ENCODE measurements at places on chromosomes 7 and 10.

GRCh38 chr10:7874864-7875263 lies 56.6 kb downstream of the TAF3 start:
- no peak for DNase-seq

GRCh38 chr7:143233816-143234532 lies 12.1 kb downstream of the TAS2R40 start:
- no peak for DNase-seq

DNA sequence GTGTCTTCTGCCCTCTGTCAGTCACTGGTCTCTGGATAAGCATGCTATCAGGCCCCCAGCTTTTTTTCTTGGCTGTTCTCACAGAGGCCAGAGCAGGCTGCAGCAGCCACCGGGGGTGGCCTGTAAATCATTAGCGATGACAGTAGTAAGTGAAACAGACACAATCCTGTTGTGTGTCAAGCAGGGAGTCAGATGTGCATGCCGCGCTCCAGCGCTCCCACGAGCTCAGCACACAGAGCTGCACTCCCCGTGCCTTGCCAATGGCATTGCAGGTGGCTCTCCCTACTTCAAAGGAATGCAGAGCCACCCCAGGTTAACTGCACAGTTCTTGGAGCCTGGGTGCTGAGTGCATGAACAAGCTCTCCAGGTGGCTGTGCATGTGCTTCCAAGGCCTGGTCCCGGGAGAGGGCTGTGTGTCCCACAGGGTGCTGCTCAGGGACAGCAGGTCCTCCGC lies 226.1 kb downstream of the GLRX3 start:
- DNase-seq = no peak

- no peak for DNase-seq
These were observed 61.0 kb upstream of the MKRN1 start for GRCh38 chr7:140540136-140540777.

GRCh38 chr10:125216309-125216708 lies 55.9 kb upstream of the CTBP2 start:
- no peak for DNase-seq

GRCh38 chr10:120479506-120479905 lies 22.5 kb downstream of the PLPP4 start:
- no peak for DNase-seq

- DNase-seq = no peak
These were observed 187.1 kb downstream of the NPSR1 start for GRCh38 chr7:34844936-34845665.

DNA sequence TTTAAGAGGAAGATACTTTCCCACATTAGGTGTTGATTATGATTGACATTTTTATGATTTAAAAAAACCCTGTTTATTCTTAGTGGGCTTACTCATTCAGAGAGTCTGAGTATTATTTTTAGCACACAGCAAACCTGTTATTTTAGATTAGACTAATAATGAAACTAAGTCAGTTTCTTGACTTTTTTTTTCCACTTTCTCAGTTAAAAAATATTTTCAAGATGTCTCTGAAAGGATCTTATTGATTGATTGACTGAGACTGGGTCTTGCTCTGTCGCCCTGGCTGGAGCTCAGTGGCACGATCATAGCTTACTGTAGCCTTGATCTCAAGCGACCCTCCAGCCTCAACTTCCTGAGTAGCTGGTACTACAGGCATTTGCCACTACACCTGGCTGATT lies 20.4 kb upstream of the INPP5F start:
- DNase-seq = no peak

DNA sequence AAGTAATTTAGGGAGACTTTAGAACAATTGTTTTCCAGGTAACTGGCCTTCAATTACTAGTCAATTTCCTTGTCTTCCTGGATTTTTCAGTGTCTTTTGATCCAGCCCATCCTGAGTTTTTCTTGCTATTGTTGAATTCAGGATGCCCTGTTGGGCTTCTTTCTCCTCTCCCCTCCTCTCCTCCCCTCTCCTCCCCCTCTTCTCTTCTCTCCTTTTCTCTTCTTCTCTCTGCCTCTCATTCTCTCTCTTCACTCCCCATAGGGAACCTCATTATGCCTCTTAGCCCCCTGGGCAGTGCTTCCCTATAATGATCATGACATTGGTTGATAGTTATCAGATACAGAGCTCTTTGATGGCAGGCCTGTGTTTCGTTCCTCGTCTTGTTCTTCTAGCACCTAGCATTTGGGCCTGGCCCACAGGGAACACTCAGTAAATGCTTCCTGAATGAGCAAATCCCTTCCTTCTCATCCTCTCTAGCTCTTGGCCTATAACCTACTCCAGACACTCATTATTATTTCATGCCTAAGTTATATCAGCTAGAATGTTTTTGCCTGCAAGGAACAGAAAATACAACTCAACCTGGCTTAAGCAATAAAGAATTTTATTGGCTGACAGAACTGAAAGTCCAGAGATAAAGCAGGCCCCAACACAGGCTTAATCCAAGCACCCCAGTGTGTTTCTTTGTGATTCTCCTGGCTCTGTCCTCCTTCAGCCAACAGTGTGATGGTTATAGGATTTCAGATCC lies 56.8 kb downstream of the CACNB2 start:
- no peak for DNase-seq

DNA sequence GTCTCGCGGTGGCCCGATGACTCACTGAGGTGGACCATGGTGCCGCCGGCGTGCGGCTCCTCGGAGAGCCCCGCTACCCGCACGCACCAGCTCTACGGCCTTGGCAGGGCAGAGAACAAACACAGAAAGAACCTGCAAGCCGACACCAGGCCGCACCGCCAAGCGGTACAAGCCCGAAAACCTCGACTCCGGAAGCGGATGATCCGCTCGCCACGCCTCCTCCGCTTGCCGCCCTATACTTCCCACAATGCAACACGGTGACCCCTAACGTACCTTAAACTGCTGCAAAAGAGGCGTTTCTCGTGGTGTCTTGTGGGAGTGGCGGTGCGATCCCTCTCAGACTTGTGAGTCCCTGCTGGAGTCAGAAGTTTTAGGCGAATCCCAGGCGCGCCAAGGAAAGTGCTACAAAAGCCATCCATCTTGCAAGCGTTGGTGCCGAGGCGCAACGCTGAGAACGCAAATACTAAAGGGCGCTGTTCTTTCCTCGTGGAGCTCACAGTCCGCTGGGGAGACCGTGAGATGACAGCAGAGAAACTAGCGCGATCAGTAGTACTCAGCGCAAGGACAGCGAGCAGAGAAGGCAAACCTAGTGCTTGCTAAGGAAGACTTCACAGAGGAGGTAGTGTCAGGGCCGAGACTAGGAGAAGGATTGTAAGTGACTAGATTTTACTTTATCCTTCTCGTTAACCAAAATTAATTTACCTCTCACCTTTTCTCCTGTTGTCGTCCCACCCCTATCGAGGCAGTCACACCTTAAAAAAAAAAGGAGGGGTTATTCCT lies at the start of gene MRPS16:
Gene MRPS16 (minus strand): TSS at position 200 of the 780 bp plus-strand sequence. CDS start 162 bp downstream, at position 38.
- DNase-seq = peak; percentile 79

DNA sequence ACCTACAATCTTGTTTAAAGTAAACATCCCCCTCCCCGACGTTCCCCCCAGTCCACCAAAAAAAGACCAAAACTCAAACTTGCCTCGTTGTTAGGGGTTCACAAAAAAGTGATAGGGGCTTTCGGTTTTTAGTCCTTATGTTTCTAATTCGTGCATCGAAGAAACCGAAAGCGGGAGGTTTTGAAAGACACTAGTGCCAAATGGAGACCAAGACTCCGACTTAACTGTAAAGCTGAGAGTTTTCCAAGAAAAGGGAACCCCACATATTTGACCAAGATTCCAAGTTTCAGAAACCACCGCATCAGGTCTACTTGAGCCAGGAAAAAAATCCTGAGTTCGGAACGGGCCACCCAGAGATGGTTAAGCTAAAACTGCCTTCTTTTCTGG lies 534 bp downstream of the PSMA2 start:
- DNase-seq = no peak

DNA sequence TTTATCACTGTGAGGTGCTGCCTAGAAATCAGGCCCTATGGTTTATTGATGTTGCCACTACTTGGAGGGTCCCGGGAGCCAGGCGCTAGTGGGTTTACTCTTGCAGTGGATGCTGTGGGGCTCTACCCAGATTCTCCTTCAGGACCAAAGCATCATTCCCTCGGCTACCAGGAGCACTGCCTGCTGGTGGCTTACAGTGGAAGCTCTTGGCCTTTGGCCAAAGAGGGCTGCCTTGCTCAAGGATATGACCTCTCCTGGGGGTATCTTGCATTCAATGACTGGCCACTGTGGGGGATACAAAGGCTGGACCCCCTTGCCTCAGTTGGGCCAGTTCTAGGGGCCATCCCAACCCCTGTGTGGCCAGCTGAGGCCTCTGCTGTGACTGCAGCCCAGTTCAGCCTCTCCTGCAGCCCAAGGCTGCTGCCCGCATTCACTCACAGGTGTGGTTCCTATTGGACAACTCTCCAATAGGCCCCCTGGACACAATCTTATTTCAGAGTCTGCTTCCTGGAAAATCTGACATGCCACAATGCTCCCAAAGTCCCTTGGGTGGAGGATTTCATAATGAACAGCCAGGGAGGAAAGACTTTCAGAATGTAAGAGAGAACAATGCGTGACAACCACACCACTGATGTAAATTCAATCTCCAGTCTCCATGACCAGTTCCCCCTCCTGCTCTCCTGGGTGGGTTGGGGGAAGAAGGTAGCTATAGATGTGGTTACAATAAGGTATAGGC lies 196.3 kb downstream of the SNX10 start:
- no peak for DNase-seq

GRCh38 chr10:128306535-128306934 lies 180.3 kb upstream of the MKI67 start:
- DNase-seq = no peak

DNA sequence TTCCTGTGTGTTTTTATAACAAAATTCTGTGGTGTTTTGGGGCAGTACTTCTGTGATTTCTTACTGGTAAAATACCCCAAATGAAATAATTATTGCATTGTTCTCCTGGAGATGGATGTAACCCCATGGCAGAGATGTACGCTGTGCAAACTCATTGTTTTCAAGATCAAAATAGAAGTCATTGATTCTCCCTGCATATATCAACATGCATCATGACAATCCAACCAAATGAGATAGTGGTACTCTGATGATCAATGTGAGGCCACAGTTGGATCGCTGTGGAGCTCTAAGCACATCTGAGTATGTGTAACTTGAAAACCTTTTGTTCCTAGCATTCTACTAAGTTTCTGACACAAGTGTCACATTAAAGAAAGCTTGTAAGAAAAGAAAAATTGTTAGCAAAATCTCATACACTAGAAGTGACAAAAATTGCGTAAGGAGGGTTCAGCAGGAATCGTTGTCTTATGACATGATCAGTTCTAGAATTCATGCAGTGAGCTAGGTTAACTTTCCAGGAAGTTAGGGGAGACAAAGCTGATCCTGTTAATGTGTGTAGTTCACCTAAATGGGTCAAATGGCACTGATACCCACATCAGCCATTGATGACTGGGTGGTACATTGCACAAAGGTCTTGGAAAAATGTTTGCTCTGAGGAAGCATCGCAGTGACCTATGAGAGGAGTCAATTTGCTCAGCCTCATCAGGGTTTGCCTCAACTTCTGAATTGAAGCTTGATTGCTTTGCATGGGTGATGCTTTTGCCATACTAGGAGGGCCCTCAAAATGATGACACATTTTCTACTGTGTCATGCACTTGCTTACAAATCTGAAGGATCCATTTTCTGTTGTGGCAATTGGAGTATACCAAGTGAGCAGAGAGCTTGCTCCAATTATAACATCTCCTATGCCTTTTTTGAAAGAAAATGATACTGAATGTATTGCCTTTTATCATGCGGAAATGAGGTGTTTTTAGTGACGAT lies 145.1 kb downstream of the PLXDC2 start:
- no peak for DNase-seq

DNA sequence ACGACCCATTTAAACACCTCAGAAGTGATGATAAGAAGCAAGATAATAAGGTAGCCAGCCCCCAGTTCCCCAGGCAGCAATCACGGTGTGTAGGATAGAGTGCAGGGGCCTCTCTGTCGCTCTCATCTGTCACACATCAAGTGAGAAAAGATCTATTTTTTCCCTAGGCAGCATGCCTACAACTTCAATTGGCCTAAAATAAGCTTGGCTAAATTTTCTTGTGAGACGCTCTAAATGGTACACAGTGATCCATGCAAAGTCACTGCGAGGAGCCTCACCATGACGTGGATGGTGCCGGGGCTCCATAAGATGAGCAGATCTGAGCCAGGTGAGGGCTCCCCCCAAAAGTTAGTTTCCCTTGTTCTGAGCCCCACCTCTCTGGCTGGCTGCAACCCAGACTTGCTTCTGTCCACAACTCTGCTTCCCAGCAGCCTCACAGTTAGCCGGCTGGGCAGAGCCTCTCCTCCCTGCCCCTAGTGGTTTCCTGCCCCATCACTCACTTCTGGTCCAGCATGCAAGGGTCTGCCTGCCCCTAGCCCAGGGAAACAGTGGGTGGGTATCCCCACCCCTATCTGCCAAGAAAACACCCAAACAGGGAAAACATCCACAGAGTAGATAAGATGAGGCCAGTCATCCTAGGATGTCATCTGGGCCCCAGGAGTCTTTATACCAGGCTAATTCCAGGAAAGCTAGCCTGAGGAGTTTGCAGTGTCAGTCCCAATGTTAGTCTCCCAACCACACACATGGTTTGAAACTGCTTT lies 342.1 kb downstream of the GRID1 start:
- no peak for DNase-seq

- no peak for DNase-seq
These were observed 75.7 kb downstream of the SPAG6 start for GRCh38 chr10:22420787-22421517.

GRCh38 chr10:126062131-126063032 lies 166.0 kb downstream of the FANK1 start:
- DNase-seq = no peak

DNA sequence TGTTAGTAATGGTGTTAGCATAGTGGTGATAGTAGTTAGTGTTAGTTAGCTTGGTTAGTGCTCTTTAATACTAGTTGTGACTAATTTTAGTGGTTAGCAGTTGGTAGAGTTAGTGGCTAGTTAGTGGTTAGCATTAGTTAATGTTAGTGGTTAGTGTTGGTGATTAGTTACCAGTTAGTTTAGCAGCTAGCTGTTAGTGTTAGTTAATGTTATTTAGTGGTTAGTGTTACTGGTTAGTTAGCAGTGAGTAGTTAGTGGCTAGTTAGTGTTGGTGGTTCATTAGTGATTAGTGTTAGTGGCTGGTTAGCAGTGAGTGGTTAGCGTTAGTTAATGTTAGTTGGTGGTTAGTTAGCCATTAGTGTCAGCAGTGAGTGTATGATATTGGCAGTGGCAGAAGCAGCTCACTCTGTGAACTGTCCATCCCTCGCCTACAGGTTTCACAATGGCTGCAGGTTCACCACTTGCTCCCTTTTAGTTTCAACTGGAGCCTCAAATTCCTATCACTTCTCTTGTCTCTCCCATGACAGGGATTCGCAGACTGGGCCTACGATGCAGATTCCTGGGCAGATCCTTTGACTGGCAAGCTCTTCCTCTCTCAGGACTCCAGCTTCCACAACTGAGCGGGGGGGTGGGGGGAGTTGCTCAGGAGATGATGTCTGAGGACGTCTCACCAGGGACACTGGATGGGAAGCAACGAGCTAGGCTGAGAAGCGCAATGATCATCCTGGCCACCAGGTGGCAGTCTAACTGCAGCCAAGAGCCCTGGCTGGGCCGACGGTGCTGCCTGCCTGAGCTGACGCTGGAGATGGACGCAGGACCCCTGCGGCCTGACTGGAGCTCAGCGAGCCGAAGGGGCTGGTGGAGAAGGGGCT lies 19.5 kb downstream of the GHRHR start:
- DNase-seq = peak; percentile 63

GRCh38 chr7:128419257-128419656 lies 9.5 kb upstream of the IMPDH1 start:
- DNase-seq = no peak

Data from stimulated activated CD4-positive, alpha-beta T cell treated with anti-CD3 and anti-CD28 coated beads, Interleukin-15, amount 100 ng/mL, for 1 hour (primary cell).